HCT116 (cell line): ENCODE measurements at places on chromosomes 5 and 9. TPM values are rescaled to one million over a fixed set of nuclear protein-coding genes. Genes with fewer than 3 reads are reported as not detected.

DNA sequence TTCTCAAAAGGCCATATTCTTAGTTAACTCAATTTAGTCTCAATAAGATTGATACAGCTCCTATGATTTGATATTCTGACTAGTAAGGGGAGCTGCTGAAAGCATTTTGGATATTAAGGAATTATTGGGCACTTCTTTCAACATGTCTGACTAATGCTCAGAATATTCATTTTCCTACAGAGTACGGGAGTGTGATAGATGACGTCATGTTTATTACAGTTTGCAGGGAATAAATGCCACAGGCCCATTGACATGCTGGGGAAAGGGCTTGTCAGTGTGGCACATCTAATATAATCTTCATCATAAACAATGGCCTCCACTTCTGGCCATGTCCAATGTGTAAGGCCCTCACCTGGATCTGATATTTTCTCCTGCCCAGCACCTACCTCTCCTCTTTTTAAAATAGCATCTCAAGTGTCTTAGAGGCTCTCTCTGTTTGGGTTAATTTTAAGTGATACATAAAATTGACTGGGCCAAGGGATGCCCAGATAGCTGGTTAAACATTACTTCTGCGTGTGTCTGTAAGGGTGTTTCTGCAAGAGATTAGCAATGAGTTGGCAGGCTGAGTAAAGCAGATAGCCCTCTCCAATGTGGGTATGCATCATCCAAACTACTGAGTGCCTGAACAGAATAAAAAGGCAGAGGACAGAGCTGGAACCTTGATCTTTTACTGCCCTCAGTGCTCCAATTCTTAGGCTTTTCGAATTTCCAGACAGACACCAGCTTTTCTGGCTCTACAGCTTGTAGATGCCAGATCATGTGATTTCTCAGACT, 99.3 kb downstream of the SLC24A2 start:
- DNase-seq, result no peak
- no peaks in the 10 kb centered on the region for H3K36me3 ChIP-seq

The EIF4E1B gene
- 0.07 TPM for total RNA-seq

- no peaks in the 10 kb centered on the region for H3K36me3 ChIP-seq
- no peaks in the 10 kb centered on the region for H3K4me1 ChIP-seq
- H3K4me3 ChIP-seq, result no peak overlapping the region
These were observed 102.5 kb downstream of the GPBP1 start for GRCh38 chr5:57276353-57276752.

GRCh38 chr9:19074836-19075235, 25.6 kb downstream of the RRAGA start:
- peaks cover 52% of the 10 kb centered on the region for H3K36me3 ChIP-seq
- H3K27ac ChIP-seq, result no peak overlapping the region
- peaks cover 4% of the 10 kb centered on the region; the same call in 1 of the 2 replicates for H3K4me1 ChIP-seq
- no peak for DNase-seq

GRCh38 chr5:135491038-135491551, 38.9 kb upstream of the TIFAB start:
- DNase-seq, result no peak
- no peaks in the 10 kb centered on the region for H3K36me3 ChIP-seq
- peaks cover 33% of the 10 kb centered on the region for H3K4me1 ChIP-seq

The CDO1 gene
- 0.17 TPM for total RNA-seq

GRCh38 chr9:35806101-35806500, 6.0 kb downstream of the SPAG8 start:
- DNase-seq, result no peak
- no peaks in the 10 kb centered on the region for H3K27me3 ChIP-seq
- no peaks in the 10 kb centered on the region for H3K4me1 ChIP-seq
- H3K36me3 ChIP-seq, result 0 out of 2 replicates have a peak, but pooled peaks cover 7% of the 10 kb centered on the region
- no peak overlapping the region for H3K27ac ChIP-seq

- H3K27me3 ChIP-seq, result no peaks in the 10 kb centered on the region
- no peak overlapping the region for H3K27ac ChIP-seq
- DNase-seq, result no peak
- no peaks in the 10 kb centered on the region for H3K4me1 ChIP-seq
- no peak overlapping the region for H3K4me3 ChIP-seq
- no peaks in the 10 kb centered on the region for H3K36me3 ChIP-seq
These were observed 9.4 kb upstream of the GRAMD2B start for GRCh38 chr5:126413856-126414255.

DNA sequence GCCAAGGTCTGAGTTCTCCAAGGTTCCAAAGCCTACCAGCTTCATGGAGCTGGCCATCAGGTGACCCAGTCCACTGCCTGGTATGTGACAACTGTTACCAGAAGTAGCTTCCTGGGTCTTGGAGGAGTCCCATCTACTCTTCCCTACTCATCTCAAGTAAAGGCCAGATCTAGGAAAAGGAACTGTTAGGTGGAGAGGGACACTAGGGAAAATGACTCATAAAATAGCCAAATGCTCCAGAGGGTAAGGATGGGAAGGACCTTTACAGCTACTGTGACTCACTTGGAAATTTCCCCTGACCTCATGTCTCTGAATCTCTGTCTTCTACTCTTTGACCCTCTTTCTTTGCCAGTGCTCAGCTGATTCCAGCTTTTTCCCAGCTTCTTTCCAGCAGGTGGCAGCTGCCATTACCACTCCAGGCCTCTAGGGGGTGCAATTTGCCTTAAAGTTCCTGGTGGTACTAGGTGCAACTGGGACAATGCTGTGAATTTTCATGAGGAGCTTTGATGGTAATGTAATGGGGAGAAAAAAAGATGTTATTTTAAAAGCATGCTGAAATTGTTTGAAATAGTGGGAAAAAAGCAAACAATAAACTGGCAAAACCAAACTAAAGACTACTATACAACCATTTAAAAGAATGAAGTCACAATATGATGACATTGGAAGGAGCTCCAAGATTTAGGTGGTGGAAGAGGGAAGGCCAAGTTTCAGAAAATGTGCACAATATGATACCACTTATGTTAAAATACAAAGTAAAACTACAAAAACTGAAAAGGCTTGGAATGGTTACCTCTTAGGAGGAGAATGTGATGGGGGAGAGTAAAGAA, 27.1 kb upstream of the MYORG start:
- H3K4me1 ChIP-seq, result 0 out of 2 replicates have a peak, but pooled peaks cover 4% of the 10 kb centered on the region
- H3K4me3 ChIP-seq, result no peak overlapping the region
- no peak overlapping the region for H3K27ac ChIP-seq
- no peaks in the 10 kb centered on the region for H3K27me3 ChIP-seq

The JAKMIP2 gene
- total RNA-seq, result not detected

- H3K27me3 ChIP-seq, result no peaks in the 10 kb centered on the region
- H3K4me1 ChIP-seq, result no peaks in the 10 kb centered on the region
- no peak for DNase-seq
These were observed 59.0 kb downstream of the CWC27 start for GRCh38 chr5:64827703-64828102.

- no peak overlapping the region for H3K27ac ChIP-seq
- DNase-seq, result no peak
- H3K36me3 ChIP-seq, result no peaks in the 10 kb centered on the region
- no peaks in the 10 kb centered on the region for H3K4me1 ChIP-seq
These were observed 83.9 kb downstream of the GOLPH3 start for GRCh38 chr5:32090026-32090754.

GRCh38 chr5:74017786-74018211, 391.8 kb downstream of the ARHGEF28 start:
- peaks cover 18% of the 10 kb centered on the region for H3K4me1 ChIP-seq
- H3K36me3 ChIP-seq, result no peaks in the 10 kb centered on the region
- no peak overlapping the region for H3K4me3 ChIP-seq
- peaks cover 20% of the 10 kb centered on the region; the same call in 1 of the 2 replicates for H3K27me3 ChIP-seq
- peak; percentile 73 for DNase-seq

- no peaks in the 10 kb centered on the region for H3K36me3 ChIP-seq
- H3K27ac ChIP-seq, result no peak overlapping the region
- peaks cover 62% of the 10 kb centered on the region for H3K27me3 ChIP-seq
- H3K4me1 ChIP-seq, result no peaks in the 10 kb centered on the region
These were observed 153.6 kb downstream of the FAM114A2 start for GRCh38 chr5:153885141-153885540.

- no peak overlapping the region for H3K4me3 ChIP-seq
- no peaks in the 10 kb centered on the region for H3K36me3 ChIP-seq
- no peaks in the 10 kb centered on the region for H3K4me1 ChIP-seq
- H3K27ac ChIP-seq, result no peak overlapping the region
These were observed 6.8 kb downstream of the SPOCK1 start for GRCh38 chr5:137492331-137492730.

The COL23A1 gene
- total RNA-seq, result not detected

GRCh38 chr5:87770016-87770570, 357.4 kb upstream of the CCNH start:
- H3K4me3 ChIP-seq, result no peak overlapping the region
- DNase-seq, result no peak
- H3K4me1 ChIP-seq, result no peaks in the 10 kb centered on the region
- no peaks in the 10 kb centered on the region for H3K36me3 ChIP-seq

The RAB14 gene
- total RNA-seq, result 63.1 TPM

The ITGA1 gene
- total RNA-seq, result 1.8 TPM

DNA sequence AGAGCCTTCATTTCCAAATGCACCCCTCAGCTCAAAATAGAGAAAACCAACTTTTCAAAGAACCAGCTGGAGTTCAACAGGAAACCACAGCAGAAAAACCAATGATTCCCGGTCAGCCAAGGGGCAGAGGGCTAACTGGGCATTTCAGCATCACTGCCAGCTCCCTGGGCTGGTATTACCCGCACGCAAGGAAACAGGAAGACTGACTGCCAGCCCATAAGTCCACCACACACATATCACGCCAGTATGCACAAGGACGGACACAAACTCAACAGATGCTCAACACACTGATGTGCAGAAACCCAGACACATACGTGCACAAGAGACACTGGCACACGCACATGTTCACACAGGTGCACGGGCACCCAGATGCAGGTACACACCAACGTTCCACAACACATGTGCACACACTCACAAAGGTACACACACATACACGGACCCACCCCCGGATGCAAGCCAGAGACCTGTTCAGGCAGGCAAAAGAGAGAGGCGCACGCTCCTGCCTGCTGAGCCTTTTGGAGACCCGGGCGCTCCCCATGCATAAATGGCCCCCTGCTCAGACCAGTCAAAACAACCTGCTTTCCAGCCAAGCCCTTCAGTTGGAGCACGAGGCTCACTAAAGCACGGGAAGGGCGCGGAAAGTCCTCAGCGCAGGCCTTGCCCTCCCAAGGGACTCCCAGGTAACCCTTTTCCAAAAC, 2.1 kb downstream of the ADAMTS2 start:
- no peaks in the 10 kb centered on the region; the same call in 1 of the 2 replicates for H3K27me3 ChIP-seq
- H3K4me3 ChIP-seq, result no peak overlapping the region
- H3K4me1 ChIP-seq, result no peaks in the 10 kb centered on the region
- H3K36me3 ChIP-seq, result no peaks in the 10 kb centered on the region
- H3K27ac ChIP-seq, result no peak overlapping the region

DNA sequence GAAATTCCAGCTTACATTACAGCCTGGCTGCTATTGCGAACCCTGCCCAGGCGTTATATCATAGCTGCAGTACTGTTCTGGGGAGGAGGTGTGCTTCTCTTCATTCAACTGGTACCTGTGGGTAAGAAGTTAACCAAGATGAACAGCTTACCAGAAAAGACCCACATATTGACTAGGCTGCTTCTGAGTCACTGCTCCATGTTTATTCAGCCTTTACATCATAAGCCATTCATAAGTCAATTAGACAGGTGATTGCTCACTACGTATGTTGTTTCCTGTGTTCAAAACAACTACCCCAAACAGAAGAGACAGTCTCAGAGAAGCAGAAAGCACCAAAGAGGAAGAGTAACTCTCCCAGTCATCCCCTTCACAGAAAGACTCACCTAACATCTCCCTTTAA, 34.7 kb upstream of the SLC22A5 start:
- peak; percentile 7 for DNase-seq
- H3K4me3 ChIP-seq, result no peak overlapping the region
- H3K27me3 ChIP-seq, result no peaks in the 10 kb centered on the region
- H3K27ac ChIP-seq, result no peak overlapping the region
- no peaks in the 10 kb centered on the region for H3K36me3 ChIP-seq

DNA sequence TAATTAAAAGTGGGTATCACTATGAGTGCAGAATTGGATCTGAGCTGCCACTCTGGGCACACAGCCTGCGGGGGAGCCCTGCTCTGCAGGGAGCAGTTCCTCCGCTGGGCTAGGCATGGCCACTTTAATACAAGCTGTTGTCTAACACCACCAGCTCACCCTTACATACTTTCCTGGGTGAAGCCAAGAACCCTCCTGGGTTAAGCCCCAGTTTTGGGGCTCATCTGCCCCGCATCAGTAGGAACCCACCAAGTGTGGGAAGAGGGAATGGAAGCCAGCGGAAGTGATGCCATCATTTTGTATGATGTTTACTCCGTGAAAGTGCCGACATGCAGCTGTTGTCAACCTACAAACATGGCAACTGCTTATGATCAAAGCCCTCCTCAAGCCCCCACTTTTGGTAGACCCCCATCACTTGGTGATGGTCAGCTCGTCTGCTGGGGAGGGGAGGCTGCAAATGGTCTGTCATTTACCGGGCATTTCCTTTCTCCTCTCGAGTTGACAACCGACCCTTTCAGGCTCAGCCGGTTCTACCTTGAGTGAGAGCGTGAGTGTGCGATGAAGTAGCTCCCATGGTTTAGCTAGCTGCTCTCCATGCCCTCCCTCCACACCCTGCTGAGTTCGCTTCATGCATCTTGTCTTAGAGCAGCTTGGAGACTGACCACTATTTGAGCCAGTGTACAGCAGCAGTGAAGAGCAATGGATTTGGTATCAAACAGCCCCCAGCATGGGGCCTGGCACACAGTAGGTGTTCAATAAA, 95.3 kb upstream of the IER5L start:
- no peaks in the 10 kb centered on the region for H3K27me3 ChIP-seq
- peaks cover 29% of the 10 kb centered on the region for H3K4me1 ChIP-seq

GRCh38 chr9:72443855-72444254, 77.6 kb upstream of the TMC1 start:
- DNase-seq, result no peak
- no peak overlapping the region for H3K27ac ChIP-seq
- H3K4me1 ChIP-seq, result peaks cover 19% of the 10 kb centered on the region
- no peaks in the 10 kb centered on the region for H3K27me3 ChIP-seq
- H3K36me3 ChIP-seq, result no peaks in the 10 kb centered on the region
- H3K4me3 ChIP-seq, result no peak overlapping the region

DNA sequence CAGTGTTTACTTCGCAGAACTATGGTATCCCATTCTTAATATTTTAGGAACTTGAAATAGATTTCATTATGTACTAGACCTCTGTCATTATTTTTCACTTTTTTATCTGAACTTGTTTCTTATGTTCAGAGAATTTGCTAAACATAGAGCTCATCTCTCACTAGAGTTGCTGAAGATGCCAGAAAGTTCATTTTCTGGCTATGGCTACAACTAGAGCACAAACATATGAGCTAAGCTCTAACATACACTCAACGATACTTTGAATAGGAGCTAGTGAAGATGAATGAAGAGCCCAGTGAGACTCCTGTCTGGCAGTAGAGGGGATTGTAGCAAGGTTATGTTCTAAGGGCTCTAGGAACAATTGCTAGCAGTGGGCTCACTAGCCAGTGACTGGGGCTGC, 582.2 kb downstream of the KIF4B start:
- no peaks in the 10 kb centered on the region for H3K27me3 ChIP-seq
- DNase-seq, result no peak
- H3K36me3 ChIP-seq, result no peaks in the 10 kb centered on the region

- H3K4me3 ChIP-seq, result no peak overlapping the region
- no peaks in the 10 kb centered on the region for H3K36me3 ChIP-seq
- H3K27me3 ChIP-seq, result peaks cover 12% of the 10 kb centered on the region
- H3K27ac ChIP-seq, result no peak overlapping the region
These were observed 54.0 kb upstream of the CXCL14 start for GRCh38 chr5:135632798-135633197.
